ENCODE measurements at places on chromosomes 7 and 10. TPM values are rescaled to one million over a fixed set of nuclear protein-coding genes. Genes with fewer than 3 reads are reported as not detected.
A peak's percentile ranks its signal among the peaks of the same experiment; 100 is the strongest.

- no peak for DNase-seq
Measured at GRCh38 chr7:37409461-37409860, 39.2 kb downstream of the ELMO1 start.

- no peak for DNase-seq
Measured at GRCh38 chr7:43847496-43847895, 21.8 kb downstream of the MRPS24 start.

GRCh38 chr7:131562941-131563340 is 6.5 kb upstream of the PODXL start:
- DNase-seq, result no peak

GRCh38 chr10:397321-398068 is 262.2 kb downstream of the ZMYND11 start:
- no peak for DNase-seq

DNA sequence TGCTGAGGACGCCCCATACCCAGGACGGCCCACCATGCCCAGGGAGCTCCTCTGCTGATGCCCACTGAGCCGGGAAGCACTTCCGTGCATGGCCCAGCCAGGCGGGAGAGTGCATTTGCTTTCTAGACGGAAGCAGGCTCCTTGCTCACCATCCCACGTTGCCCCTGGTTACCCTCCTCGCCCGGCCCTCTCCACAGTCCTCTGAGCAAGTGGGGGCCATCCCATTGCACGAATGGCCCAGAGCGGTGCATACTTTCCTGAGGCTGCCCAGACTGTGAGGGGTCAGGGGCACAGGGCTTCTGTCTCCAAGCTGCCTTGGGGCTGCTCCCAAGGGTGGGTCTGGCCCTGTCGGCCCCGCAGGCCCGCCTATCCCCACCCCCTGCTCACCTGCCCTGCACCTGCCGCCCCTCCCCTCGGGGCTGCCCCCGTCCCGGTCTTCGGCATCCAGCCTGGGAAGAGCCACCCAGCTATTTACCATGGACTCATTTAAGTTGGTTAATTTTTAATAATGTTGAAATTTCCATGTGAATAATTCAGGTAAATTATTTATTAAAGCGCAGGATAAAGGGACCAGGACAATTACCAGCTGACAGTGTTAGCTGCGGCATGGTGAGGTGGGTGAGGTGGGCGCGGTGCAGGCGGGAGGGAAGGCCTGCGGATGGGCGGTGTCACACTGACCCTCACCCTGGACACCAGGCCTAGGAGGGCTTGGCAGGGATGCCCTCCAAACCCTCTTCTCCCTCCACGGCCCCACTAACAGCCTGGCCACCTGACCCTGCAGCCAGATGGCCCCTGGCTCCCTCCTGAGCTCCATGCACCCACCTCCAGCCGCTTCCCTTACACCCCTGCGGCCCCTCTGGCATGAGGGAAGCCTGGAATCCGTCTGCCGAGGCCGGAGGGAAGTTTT is 104.4 kb downstream of the MICALL2 start:
- peak; percentile 21 for DNase-seq

DNA sequence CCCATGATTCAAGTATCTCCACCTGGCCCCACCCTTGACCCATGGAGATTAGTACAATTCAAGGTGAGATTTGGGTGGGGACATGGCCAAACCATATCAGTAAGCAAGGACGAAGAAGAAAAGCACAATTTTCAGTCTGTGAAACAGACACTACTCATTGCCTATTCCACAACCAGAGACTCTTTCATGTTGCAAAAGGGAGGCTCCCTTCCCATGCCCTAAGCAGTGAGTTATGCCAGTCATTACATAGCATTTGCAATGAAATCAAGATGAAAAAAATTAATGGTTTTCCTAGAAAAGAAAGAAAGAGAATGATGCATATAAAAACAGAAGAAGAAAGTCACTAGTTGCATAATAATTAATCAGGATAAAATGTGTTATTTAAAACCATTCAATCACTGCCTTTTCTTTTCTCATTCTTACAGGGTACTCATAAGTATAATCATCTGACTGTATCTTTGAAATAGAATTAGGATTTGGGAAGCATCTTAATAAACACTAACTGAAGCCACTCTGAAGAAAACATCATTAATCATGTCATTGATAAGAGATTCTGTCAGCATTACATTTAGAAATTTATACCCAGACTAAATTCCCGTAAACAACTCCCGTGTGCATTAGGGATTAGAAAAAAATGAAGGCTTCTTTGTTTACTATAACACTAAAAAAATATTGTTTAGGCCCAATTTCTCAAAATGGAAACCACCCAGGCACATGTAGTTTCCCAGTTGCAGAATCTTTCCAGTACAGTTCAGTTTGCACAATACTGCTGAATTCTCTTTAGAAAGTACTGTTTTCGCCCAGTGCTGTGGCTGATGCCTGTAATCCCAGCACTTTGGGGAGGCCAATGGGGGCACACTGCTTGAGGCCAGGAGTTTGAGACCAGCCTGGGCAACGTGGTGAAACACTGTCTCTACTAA is 9.1 kb downstream of the PRPS1L1 start:
- no peak for DNase-seq

STK31 gene
- not detected for total RNA-seq
